ENCODE measurements at places on chromosomes 1 and 21. TPM values are rescaled to one million over a fixed set of nuclear protein-coding genes. Genes with fewer than 3 reads are reported as not detected.

Gene AGMAT
- total RNA-seq: 0.11 TPM

Gene CHODL
- total RNA-seq: 0.57 TPM

Gene OR2T27
- not detected for total RNA-seq

Gene TMEM200B
- 2.1 TPM for total RNA-seq

Gene ARID4B
- total RNA-seq: 17.6 TPM

Gene DIO1
- total RNA-seq: not detected

Gene RASSF5
- total RNA-seq: 15.5 TPM

Gene AMPD1
- 0.30 TPM for total RNA-seq

Gene LCE1F
- total RNA-seq: not detected

Gene OR2G6
- not detected for total RNA-seq

Gene CLDN19
- total RNA-seq: not detected

Gene OSBPL9
- 48.7 TPM for total RNA-seq

Gene RGSL1
- not detected for total RNA-seq

Gene SLC5A9
- 0.57 TPM for total RNA-seq

DNA sequence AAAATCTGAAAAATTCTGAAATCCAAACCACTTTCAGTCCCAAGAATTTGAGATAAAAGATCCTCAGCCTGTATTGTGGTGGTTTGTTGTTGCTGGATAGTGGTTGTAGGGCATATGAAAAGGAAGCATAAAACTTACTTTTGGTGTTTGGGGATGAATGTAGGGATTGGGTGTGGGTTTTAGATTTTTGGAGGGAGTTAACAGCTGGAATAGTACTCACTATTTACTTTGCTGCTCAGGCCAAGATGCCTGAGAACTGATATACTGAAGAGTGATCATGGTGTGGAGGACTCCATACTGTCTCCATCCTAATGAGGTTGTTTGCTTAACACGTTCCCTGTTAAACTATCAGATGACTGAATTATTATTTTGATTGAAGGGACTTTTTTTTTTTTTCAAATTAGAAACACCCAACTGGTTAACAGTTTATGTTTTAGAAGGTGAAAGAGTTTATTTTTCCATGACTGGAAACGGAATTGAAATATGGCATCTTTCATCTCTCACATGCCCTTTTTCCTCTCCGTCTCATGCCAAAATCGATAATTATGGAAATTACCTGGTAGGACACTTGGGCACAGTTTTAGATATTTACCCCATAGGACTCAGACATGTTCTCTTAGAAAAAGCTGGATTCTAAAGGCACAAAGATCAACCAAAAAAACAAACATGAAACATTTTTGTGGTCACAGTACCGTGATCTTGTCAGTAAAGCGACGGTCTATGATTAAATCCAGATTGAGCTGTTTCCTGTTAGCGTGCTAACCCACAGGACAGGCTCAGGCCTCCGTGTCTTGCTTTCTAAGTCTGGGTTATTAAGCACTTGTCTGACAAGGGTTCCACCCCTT is 37.3 kb downstream of the RGL1 start:
- no peak for DNase-seq

- DNase-seq: no peak
Measured at GRCh38 chr21:15759469-15759868, 29.7 kb downstream of the USP25 start.

DNA sequence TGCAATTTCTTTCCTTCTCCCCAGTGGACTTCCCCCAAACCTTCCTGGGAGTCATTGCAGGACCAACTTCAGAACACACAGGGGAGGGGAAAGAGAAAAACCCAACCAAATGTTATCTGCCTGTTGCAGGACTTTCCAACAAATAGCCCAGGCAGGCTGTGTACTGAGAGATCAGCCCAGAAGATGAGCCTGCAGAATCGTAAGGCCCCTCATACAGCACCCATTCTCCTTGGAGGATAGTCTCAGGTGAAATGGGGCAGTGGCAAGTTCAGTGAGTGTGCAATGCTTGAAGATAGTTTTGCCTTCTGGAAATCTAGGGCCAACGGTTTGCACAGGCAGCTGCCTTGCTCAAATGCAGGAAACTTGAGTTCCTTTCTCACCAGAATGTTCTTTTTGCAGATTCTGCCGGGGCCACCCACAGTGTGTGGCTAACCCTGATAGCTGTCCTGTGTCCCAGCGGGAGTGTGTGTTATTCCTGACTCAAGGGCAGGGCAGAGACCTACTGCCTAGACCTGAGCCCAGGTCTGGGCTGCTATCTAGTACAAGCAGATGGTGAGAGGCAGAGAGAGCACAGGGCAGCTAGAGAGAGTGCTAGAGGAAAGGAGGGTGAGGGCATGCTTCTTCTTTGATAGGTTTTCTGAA is 48.8 kb downstream of the GADD45A start:
- DNase-seq: no peak

GRCh38 chr1:90821788-90822359 is 104.8 kb upstream of the BARHL2 start:
- no peak for DNase-seq

- no peak for DNase-seq
Measured at GRCh38 chr1:107563441-107563840, 401.5 kb downstream of the VAV3 start.

GRCh38 chr21:35575280-35575915 is 484.9 kb downstream of the SETD4 start:
- DNase-seq: no peak

- no peak for DNase-seq
Measured at GRCh38 chr1:232084584-232085223, 458.1 kb downstream of the DISC1 start.

GRCh38 chr21:44083631-44084291 is 23.4 kb upstream of the PWP2 start:
- peak; percentile 41 for DNase-seq

GRCh38 chr1:11951901-11952300 is 17.4 kb downstream of the PLOD1 start:
- no peak for DNase-seq

GRCh38 chr1:52400131-52400530 is 4.1 kb downstream of the ORC1 start:
- no peak for DNase-seq

GRCh38 chr1:218273762-218274479 is 11.2 kb upstream of the RRP15 start:
- DNase-seq: no peak

GRCh38 chr1:65524931-65525265 is 104.4 kb downstream of the LEPR start:
- DNase-seq: no peak

- DNase-seq: no peak
Measured at GRCh38 chr1:90716552-90717355, at the start of gene BARHL2. Gene BARHL2 (minus strand): TSS chr1:90717302. CDS start chr1:90717195, 107 bp downstream.

- DNase-seq: no peak
Measured at GRCh38 chr1:181012203-181012745, 10.4 kb downstream of the STX6 start.

GRCh38 chr21:22965455-22966135 is 1967.4 kb downstream of the NCAM2 start:
- DNase-seq: no peak

- DNase-seq: no peak
Measured at GRCh38 chr1:10534519-10534918, 59.8 kb downstream of the PEX14 start.

GRCh38 chr1:154953611-154954038 is 2.3 kb downstream of the PBXIP1 start:
- no peak for DNase-seq

DNA sequence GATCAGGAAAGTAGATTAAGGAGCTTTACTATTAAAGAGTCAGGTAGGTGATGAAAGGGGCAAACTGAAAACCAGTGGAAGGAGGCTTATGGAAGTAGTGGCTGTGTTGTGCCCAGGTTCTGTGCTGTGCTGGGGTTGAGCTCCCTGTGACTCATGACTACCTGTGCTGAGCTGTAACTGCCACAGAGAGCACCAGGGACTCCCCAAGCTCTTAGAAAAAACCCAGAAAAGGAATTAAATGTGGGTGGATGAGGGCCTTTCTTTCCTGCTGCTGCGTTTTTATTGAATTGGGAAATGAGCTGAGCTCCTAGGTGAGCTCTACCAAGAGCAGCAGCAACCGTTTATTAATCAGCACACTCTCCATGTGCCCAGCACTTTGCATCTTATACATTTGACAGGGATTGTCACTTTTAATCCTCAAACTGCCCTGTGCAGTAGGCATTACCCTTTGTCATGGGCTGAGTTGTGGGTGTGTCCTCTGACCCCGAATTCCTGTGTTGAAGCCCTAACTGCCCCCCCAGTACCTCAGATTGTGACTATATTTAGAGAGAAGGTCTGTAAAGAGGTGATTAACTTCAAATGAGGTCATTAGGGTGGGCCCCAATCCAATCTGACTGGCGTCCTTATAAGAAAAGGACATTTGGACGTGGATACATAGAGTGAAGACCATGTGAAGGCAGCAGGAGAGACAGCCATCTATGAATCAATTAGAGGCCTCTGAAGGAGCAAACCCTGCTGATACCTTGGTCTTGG is 65.4 kb downstream of the AK4 start:
- DNase-seq: no peak

- DNase-seq: no peak
Measured at GRCh38 chr1:196573226-196573625, 35.0 kb downstream of the KCNT2 start.

DNA sequence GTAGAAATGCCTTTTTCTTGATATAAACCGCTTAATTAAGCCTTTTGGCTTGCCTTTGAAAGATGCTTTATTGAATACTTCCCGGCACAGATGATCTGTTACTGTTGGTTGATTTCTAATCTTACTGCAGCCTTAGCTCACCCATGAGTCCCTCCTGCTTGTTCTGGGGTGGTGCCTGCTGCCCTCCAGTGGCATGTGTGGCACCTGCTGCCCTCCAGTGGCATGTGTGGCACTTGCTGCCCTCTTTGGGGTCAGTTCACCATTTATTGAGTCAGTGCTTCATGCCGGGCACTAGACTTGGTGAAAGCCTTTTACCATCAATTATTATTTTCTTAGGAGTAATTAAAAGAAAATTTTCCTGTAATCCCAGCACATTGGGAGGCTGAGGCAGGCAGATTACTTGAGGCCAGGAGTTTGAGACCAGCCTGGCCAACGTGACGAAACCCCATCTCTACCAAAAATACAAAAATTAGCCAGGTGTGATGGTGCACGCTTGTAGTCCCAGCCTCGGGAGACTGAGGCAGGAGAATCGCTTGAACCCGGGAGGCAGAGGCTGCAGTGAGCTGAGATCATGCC is 54.3 kb downstream of the ADARB1 start:
- peak; percentile 86 for DNase-seq

DNA sequence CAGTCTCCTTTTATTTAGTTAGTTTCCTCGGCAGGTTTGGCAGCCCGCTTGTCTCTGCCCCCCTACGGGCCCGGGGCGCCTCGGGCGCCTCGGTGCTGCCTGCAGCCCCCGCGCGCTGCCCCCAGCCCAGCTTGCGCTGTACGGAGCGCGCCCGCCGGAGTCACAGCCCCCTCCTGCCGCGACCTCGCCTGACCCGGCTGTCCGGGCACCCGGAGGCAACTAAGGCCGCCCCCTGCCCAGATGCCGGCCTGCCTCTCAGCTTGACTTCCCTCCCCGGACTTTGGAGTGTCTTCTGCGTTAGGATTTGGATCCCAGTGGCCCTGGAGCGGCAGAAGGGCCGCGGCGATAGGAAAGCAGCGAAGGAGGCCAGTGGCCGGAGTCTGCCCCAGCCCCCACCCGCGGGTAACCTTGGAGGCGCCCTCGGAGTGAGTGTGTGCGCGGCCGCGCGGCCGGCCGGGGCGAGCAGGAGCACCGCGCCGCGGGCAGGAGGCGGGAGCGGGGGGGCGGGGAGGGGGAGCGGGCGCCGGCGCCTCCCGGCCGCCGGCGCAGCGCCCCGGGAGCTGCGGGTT is 7.6 kb downstream of the CDKN2C start:
- DNase-seq: peak; percentile 85

DNA sequence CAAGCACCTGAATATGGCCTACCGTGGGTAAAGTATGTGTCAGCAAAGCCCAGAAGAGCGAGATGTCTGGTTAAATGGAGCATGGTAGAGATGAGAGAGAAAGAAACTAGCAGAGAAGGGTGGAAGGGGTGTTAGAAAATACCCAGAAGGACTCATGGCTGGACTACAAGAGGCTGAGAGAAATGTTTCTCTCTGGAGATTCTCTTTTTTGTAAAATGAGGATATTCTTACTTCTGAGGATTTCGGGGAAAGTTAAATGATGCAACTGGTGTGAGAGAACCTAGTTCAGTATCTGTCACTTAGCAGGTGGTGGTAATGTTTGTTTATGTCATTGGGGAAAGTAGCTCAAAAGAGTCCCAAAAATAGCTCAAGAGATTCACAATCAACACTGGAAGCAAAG is 7.2 kb upstream of the EPS15 start:
- no peak for DNase-seq

DNA sequence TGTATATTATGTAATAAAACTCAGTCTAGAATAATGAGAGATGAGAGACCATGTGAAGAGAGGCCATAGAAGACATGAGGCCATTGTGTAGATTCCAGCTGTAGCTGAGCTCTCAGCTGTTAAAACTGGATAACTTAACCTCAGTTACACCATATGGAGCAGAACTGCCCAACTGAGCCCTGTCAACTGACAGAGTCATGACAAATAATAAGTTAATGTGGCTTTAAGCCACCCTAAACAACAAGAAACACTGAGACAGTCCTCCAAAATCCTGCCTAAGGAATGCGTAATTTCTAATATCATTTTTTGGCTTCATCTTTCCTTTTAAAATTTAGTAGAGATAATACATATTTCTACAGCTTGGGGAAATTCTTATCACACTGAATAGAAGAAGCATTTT is 580.0 kb upstream of the RGS18 start:
- DNase-seq: no peak

DNA sequence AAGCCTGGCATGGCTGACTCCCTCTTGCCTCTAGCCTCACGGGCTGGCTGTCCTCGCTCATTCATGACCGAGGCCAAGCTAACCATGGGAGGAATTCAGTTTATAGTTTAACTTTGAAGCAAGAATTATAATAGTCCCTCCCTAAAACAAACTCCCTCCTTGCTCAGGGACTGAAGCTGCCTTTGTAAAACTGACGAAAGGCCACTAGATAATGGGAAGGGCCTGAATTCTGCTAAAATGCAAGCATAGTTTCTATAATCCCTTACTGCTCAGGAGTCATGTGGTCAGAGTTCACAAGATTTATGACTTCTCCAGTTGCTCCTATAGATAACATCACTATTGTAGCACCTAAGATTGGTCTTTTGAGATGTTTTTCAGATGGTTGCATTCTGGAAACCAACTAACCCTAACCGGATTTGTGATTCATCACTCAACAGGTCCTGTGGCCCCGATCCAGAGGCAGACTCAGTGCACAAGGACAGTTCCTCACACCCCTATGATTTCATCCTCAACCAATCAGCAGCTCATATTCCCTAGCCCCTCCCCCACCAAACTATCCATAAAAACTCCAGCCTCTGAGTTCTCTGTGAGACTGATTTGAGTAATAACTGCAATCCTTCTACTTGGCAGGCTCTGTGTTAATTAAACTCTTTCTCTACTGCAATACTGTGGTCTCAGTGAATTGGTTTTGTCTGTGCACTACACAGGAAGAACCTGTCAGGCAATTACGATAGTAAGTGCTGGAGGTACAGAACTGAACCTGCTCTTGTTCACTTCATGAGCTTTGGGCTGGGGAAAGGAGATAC is 26.4 kb downstream of the HHIPL2 start:
- no peak for DNase-seq
